ENCODE measurements at places on chromosomes 5 and 9. TPM values are rescaled to one million over a fixed set of nuclear protein-coding genes. Genes with fewer than 3 reads are reported as not detected.

The PCSK1 gene
- total RNA-seq: 0.30 TPM

The ANKRD18A gene
- total RNA-seq: not detected

The SLC25A25 gene
- total RNA-seq: 16.6 TPM

The MYOT gene
- not detected for total RNA-seq

The GFI1B gene
- not detected for total RNA-seq

The TNPO1 gene
- total RNA-seq: 322 TPM

The NRG2 gene
- 0.98 TPM for total RNA-seq

The OR1Q1 gene
- not detected for total RNA-seq
